Daoy (cell line): ENCODE measurements at places on chromosomes 5 and 9. TPM values are rescaled to one million over a fixed set of nuclear protein-coding genes. Genes with fewer than 3 reads are reported as not detected.

DNA sequence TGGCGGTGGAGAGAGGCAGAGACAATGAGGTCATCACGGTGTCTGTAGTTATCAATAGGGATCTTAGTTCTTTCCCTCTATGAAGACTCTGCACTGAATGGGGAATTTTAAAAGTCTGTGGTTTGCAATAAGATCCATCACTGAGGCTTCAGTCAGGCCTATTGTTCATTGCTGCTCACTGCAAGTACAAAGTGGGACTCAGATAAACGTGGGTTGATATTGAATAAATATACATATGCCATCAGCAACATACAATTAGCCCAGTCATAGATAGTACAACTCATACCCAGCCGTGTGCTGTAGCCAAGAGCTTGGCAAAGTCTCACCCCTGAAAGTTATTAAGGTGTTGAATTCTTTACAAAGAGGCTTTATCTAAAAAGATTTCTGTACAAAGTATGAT lies 88.4 kb downstream of the ENC1 start:
- DNase-seq, result peak; percentile 45

DNA sequence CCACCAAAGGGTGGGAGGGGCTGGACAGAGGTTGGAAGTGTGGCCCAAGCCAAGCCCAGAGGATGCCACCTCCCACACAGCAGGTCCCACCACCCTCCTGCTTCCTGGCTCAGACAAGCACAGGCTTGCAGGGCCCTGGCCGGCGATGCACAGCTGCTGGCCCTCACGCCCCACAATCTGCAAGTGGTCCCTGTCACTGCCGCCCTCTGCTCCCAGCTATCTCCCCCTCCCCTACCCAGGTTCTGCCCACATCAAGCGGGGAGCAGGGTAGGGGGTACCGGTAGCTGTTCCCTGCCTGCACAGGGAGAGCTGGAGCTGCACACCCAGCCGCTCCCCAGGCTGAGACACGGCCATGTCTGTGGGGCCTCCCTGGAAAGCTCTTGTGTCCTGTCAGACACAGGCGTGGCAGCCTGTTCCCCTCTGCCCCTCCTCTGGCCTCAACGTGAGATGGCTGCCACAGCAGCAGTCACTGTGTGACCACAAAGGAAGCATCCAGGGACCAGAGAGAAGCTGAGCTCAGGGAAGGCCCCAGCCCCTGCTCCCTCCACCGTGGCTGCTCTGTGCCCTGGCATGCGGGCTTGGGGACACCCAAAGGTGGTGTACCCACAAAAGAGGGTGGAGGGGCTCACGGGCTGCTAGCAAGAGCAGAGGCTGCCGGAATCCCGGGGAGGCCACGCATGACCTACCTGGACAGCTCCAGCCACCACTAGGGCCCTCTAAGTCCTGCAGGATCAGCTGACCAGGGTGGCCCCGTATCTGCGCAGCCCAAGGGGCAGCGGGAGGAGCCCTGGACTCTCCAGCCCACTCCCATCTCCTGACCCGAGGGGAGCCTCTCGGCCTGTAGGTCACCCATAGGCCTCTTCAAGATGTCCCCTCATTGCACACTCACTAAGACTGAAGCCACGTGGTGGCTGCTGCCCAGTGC lies 10.9 kb upstream of the ZDHHC11 start:
- no peak for DNase-seq

GRCh38 chr5:59543821-59544442 lies 349.6 kb downstream of the PDE4D start:
- no peak for DNase-seq

- DNase-seq, result no peak
Measured at GRCh38 chr5:73617510-73618279, 8.3 kb upstream of the ARHGEF28 start.

GRCh38 chr5:88674356-88675167 lies 208.4 kb downstream of the MEF2C start:
- peak; percentile 90 for DNase-seq

DNA sequence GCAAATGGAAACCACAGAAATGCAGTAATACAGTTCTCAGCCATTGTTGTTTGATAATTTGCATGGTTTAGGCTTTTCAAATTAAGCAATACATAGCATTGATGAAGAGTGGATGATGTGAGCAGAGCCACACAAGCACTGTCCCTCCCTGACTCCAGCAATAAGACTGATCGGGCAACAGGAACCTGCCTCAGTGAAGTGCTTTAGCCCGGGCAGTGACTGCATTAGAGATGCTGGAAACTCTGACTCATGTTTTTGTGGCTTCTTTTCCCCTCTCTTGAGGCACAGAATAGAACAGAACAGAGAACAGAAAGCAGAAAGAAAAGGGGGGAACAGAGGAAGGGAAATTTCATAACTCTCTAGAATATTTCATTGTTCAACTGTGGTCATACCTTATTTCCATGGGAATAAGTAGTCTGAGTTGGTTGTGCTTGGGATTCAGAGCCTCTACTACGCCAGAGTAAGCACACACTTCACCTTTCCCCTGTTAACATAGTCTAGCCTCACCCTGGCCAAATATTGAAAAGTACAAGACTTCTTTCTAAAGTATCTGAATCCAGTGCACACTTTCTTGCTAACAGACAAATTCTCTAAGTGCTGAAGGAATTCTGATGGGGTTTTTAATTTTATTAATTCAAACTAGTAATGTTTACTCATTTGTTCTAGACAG lies 164.8 kb upstream of the VCAN start:
- DNase-seq, result peak; percentile 74

DNA sequence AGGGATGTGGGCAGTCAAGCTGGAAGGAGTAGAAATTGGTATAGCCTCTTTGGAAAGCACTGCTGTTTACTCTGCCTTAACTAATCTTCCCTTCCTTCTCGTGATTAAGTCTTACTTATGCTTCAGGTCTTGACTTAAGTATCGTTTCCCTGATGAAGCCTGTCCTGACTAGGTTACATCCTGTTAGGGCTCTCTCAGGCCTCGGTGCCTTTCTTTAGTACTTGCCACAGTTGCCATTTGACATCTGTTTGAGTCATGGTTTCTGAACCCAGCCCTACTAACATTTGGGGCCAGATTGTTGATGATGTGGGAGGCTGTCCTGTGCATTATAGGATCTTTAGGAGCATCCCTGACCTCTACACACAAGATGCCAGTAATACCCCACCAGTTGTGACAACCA lies 94.4 kb downstream of the GAPVD1 start:
- no peak for DNase-seq

DNA sequence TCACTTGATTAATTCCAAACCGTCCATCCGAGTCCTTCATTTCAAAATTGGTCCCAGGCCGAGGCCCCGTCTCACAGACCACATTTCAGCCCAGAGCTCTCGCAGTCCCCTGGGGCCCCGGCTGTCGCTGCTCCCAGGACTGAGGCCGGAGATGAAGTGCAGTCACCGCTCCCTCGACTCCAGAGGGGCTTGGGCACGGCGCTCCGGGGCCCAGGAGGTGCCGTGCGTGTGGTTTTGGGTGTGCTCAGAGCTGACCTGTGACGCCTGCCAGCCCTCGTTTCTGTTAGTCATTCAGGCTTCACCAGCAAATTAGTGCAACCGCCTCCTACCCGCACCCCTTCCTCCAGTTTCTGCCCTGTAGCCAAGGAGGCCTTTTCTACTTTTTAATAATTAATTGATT lies 48.7 kb upstream of the PHYKPL start:
- DNase-seq, result peak; percentile 72

- DNase-seq, result no peak
Measured at GRCh38 chr9:129350143-129350935, 172.3 kb upstream of the IER5L start.

GRCh38 chr5:139650689-139651042 lies 2.5 kb downstream of the CXXC5 start:
- DNase-seq, result no peak

DNA sequence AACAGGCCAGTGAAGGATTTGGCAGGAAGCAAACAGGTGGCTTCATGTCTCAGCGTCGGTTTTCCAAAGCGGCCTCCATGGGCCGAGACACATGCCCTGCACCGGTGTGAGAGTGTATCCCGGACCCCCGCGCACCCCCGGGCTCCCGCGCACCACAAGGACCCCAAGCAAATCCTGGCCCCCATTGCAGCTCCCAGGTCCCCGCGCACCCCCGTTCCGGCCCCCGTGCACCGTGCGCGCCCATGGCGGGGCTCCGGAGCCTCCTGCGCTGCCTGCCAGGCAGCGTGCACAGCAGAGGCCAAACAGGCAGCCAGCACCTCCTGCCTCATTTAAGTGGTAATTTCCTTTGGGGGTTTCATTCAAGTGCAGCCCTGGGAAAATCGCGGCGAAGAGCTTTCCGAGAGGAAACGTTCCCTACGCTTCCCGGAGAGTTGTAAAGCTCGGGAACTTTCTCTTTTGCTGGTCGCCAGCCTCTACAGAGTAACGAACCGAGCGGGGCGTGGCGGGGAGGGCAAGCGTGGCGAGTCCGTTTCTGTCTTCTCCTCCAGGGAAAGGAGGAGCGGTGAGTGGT lies 145.5 kb upstream of the SLC24A2 start:
- DNase-seq, result peak; percentile 29

DNA sequence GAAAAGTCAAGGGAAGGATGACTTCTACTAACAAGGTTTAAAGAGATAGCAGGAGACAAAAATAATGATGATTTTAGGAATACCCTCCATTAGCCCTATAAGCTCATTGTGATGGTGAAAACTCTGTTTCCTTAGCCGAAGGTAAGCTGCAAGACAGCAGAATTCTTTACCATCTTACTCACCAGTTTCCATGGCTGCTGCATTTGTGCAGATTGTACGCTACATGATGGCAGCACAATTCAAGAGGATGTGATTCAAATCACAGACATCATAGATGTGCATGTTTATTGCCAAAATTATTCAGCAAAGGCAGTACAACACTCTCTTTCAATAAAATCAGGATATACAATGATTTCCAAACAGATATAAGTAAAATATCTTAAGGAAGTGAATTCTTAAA lies 175.6 kb downstream of the SPATA31D1 start:
- no peak for DNase-seq

DNA sequence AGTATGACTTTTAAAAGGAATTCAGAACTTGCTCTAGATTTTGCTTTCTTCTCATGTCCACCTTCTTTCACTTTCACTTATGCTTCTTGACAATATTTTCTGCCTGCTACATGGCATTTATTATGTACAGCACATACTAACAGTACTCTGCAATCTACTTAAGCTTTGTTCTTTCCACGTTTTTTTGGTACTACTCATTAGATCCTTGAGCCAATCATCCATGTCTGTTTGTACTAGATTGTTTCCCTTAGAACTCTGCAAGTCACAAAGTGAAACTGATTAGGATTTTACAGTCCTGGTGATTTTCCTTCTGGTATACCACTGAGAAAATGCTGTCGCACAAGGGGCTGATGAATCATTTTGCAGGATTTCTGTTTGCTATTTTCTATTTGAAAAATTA lies 78.3 kb downstream of the PARP8 start:
- peak; percentile 38 for DNase-seq

GRCh38 chr9:121233906-121234831 lies 32.5 kb upstream of the RAB14 start:
- peak; percentile 84 for DNase-seq

- DNase-seq, result no peak
Measured at GRCh38 chr5:143559586-143560109, 156.2 kb upstream of the NR3C1 start.

- DNase-seq, result no peak
Measured at GRCh38 chr9:99220011-99220410, 1.7 kb downstream of the ALG2 start.

DNA sequence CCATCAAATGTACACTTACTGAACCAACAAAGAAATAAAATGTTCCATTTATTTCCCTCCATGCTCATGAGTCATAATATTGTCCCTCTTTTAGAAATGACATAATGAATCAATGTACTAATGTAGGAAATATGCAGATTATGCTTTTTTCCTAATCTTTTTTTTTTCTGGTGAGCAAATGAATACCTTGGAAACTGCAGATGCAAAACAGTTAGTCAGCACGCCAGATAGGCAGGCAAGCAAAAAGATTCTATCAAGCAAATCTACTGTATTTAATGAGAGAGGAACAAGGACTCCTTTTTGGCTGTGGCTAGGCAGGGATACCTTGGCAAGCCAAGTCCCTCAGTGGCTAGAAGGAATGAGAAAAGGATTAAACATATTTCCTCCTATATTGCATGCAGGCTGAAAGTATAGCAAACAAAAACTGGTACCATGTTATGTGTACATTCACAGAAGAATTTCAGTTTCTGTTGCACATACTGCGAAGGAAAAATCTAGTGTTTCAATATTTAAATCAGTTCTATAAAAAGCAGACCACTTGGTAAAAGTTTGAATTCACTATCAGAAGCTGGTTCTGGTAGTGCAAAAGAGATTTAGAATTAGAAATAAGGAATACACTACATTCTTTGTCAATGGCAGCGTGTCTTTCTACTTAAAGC lies 605.4 kb downstream of the TLE1 start:
- DNase-seq, result no peak

The GMCL2 gene
- not detected in 2 replicates for total RNA-seq
